Posterior vena cava (tissue), 2 donors: ENCODE measurements at places on chromosomes 3 and 15. TPM values are rescaled to one million over a fixed set of nuclear protein-coding genes. Genes with fewer than 3 reads are reported as not detected.

SYNPR gene
- total RNA-seq: not detected

TMEM212 gene
- total RNA-seq: not detected

HIGD2B gene
- not detected for total RNA-seq

DYNLT2B gene
- total RNA-seq: 2.8 TPM

ALPK3 gene
- 27.3 TPM for total RNA-seq
